Adipocyte (in vitro differentiated cells): ENCODE measurements at places on chromosomes 2 and 18.

DNA sequence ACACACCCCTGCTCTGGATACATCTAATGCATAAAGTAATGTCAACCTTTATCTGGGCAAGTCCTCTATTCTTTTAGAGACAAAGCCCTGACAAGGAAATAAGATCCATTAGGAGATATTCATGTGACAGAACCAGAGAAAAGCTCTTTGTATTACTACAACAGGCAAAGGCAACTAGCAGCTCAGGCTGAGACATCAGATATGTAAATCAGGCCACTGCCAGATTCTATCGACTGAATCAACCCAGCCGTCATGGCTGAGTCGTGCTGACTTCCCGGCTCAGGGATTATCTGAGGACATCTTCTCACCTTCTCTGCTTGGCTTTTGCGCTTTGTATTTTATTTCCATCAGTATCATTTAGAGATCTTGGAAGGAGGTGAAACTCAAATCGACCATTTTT is 294.5 kb downstream of the PLCL1 start:
- DNase-seq, result peak; percentile 13

DNA sequence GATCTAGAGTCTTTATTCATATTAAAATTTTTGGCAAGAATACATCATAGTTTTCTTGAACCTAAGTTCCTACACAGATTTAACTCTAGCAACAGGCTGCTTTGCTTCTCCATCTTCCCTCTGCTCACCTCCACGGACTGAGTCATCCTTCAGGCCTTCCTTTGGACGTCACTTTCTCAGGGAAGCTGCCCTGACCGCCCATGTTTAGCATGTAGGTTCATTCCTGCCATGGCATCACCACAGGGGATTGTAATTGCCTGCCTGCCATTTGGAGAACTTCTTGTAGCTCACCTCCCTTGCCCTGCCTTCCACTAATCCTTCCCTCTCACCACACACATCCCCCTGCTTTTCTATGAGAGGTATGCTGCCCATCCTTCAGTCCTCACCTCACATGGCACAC is 43.9 kb upstream of the B3GNT2 start:
- DNase-seq, result no peak

- peak; percentile 28 for DNase-seq
Observed at GRCh38 chr2:120722568-120723421, 12.9 kb upstream of the GLI2 start.

DNA sequence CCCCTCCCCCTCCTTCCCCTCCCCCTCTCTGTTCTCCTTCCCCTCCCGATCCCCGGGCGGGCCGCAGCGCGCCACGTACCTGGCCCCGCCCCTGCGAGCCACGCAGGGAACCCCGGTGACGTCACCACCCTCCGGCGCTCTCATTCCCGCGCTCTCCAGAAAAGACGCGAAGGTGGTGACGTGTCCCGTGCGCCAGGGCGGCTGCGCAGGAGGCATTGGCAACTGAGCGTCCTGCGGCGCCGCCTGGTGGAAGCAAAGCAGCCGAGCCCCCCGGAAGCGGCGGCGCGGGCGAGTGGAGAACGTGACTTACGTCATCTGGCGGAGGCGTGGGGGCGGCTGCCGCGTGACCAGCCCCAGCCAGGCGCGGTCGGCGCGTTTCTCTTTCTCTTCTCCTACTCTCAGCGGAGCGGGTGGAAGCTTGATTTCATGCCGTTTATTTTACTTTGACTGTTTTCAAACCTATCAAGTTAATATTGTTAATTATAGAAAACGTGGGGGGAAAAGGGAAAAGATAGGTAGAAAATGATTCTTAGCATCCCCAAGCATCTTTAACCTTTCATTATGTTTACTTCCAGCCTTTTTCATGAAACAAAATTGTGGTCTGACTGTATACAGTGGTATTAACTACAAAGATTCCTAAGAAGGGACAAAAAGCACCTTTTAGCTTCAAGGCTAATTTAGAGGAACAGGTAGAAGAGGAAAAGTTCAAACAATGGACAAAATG is 48.1 kb downstream of the C2orf42 start:
- DNase-seq, result peak; percentile 100

DNA sequence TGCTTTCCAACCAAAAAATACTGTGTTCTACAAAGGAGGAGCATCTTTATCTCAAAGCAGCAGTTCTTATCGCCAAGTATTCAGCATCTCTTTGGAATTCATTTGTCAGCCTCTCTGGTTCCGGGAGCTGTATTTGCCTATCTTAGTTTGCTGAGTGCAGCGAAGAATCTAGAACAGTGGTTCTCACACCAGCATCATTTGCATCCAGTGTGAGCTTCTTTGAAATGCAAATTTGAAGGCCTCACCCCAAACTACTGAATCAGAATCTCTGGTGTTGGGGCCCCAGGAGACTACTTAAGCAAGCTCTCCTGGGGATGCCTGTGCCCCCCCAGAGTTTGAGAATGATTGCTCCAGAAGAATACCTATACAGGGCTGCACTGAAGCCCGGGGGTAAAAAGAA is 1.5 kb upstream of the PTPN2 start:
- DNase-seq, result no peak

DNA sequence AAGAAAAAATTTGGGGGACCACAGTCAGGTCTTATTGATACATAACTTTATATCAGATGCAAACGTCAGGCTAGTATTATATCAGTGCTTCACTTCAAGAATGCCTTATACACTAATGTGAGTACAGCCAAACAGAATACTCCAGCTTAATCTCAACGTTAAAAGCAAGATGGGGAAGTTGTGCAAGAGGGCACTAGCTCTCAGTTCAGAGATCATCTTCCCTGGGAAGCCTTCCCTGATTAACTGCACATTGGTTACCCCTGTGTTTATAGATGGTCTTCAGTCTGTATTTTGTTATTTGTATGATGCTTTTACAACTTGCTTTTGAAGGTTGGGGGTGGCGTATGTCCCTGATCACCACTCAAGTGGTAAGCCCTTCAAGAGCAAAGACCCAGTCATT is 11.4 kb downstream of the EPAS1 start:
- DNase-seq, result no peak

- no peak for DNase-seq
Observed at GRCh38 chr18:23596183-23596582, 9.9 kb upstream of the NPC1 start.

DNA sequence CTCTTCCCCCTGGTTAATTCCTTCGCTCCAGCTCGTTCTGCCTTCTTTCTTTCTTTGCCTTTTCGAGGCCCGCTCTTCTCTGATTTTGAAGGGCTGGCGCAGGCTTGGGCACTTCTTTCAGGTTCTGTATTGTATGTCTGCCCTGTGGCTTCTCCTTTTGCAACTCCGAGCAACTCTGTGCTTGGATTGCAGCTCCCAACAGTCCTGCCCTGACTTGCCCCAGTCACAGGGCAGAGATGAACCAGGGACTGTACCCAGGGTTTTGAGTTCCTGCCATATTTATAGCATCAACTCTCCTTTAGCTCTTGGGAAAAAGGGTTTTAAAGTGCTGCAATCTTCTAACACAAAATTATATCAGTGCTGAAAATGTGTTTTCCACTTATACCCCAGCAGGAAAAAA is 31.1 kb upstream of the CD8A start:
- DNase-seq, result no peak

DNA sequence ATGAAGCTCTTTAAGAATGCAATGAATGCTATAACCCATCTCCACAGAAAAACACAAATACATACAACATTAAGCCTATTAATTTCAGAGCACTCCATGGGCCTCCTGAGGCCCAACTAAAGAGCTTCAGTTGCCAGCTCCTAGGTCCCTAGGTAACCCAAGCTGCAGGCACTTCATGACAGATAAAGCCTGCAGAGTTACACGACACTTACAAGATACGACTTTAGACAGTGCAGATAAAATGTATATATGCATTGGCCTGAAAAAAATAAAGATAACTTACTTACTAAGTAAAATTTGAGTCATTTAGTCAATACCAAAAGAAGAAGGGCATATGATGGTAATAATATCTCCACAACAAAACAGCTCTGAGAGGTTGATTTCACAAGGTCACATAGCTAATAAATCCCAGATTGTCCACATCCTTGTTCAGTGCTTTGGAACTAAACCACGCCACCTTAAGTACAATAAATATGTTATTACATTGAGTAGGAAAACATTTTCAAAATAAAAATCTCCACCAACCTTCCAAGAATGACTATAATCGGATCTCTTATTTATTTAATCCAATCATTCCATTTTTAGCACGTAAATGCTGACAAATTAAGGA is 3.4 kb downstream of the MAP4K3 start:
- DNase-seq, result peak; percentile 80

GRCh38 chr18:69885841-69886531 is 61.7 kb downstream of the CD226 start:
- DNase-seq, result no peak

GRCh38 chr2:125073440-125073839 is 1048.4 kb downstream of the CNTNAP5 start:
- DNase-seq, result no peak

GRCh38 chr2:64989126-64989981 is at the start of gene SLC1A4:
Gene SLC1A4 (plus strand): TSS chr2:64989399. CDS start chr2:64989644, 245 bp downstream.
- peak; percentile 98 for DNase-seq

DNA sequence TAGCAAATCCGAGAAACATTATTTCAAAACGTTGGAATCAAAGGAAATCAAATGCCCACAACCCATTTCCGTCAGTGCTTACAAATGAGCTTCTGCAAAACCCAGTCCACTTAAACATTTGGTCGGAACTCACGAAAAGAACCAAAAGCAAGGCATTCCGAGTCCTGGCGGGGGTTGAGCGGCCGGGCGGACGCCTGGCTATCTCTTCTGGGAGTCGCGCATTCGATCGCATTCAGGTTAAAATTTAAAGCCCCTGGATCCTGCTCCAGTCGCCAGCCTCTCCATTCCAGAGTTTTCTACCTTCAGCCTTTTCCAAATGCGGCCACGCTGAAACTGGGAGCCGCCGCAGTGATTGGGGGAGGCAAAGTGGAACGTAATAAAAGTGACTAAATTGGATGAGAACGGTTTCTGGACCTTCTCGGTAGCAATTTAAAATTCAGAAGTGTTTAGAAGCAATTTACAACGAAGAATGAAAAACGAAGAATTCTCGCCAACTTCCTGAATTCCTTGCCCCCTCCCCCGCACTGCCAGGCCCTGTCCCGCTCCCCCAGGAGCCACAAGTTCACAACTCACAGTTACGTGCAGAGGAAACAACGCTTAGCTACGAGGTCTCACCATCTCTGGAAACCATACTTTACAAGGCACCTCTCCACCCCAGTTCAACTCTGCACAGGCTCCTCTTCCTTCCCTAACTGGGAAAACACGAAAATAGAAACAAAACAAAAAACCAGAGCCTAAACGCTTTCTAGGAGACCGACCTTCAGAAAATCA is 1.7 kb upstream of the GATA6 start:
- peak; percentile 39 for DNase-seq

DNA sequence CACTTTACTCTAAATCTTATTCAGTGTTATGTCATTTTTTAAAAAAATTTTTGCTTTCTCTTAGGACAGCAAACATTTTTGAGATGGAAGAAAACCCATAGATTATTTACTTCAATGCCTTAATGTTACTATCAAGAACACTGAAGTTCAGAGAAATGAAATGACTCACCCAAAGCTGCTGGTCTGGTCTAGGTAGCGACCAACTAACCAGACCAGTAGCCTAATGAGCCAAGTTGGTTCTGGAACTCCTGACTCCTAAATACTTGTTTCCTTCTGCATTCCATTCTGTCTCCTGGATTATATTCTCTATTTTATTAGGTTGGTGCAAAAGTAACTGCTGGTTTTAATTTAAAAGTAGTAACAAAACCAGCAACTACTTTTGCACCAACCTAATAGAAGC is 35.4 kb downstream of the SLC8A1 start:
- no peak for DNase-seq

- DNase-seq, result no peak
Observed at GRCh38 chr2:180715044-180715443, 265.4 kb upstream of the UBE2E3 start.
